ENCODE measurements at places on chromosomes 11 and 22. TPM values are rescaled to one million over a fixed set of nuclear protein-coding genes. Genes with fewer than 3 reads are reported as not detected.

GRCh38 chr11:43941257-43941994, 1.0 kb upstream of the C11orf96 start:
- DNase-seq = no peak

DKK3 gene
- total RNA-seq = 112 TPM

- no peak for DNase-seq
Observed at GRCh38 chr11:37394236-37394870, 796.3 kb upstream of the RAG2 start.

DNA sequence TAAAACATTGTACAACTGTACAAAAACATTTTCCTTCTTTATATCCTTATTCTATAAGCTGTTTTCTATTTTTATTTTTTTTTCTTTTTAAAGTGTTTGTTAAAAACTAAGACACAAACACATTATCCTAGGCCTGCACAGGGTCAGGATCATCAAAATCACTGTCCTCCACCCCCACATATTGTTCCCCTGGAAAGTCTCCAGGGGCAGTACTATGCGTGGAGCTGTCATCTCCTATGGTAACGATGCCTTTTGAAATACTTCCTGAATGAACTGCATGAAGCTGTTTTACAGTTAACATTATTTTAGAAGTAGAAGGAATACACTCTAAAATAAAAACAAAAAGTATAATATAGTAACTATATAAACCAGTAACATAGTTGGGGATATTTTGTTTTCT, 67.2 kb downstream of the ZC3H12C start:
- DNase-seq = no peak

OR8K5 gene
- total RNA-seq = not detected
